ENCODE measurements at places on chromosomes 12 and 14.

DNA sequence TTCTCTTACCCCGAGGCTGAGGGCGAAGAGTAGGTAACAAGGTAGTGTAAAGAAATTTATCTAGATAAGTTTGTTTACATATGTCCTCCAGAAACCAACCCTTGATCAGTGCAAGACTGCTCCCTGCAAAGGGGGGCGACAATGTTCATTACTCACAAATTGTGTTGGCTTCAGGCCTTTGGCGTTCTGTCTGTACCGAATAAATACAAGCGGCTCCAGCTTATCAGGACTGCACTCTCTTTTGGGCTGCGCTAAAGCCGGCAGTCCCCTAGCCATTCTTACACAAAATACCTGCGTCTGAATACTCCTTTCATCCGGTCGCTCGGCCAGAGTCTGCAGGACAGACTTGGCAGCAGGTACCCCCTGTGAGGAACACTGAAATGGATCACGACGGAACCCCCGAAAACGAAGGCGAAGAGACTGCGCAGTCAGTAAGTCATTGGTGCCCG lies 116.4 kb downstream of the PPHLN1 start:
- DNase-seq: no peak

DNA sequence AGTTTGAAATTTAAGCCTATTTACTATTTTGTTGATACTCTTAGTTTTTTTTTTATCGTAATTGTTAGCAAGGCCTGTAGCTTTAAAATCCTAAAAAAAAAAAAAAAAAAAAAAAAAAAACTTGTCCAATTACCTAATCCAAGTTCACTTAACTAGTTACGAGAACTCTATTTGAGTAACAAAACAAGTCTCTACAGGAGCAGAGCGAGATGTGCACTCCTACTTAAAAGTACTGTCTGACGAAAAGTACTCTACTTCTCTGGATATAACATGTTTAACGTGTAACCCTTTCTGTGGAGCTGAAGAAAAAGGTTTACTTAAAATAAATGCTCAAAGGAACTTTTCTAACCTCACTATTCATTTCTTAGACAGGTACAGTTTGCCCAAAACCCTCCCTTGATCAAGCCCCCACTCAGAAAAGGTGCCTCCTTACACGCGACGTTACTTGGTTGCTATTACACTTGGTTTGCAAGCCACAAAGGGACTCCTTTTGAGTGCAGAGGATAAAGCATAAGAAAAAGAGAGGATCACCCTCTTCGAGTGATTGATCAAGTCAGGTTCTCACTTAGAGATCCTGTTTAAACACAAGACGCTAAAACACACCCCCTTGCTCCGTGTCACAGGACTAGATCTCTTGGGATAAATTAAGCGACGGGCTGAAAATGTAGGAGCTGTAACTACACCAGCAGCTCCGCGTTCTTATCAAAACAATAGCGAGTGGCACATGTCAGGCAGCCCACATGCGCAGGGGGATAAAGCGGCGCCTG lies 2.2 kb downstream of the BAZ1A start:
- DNase-seq: no peak

DNA sequence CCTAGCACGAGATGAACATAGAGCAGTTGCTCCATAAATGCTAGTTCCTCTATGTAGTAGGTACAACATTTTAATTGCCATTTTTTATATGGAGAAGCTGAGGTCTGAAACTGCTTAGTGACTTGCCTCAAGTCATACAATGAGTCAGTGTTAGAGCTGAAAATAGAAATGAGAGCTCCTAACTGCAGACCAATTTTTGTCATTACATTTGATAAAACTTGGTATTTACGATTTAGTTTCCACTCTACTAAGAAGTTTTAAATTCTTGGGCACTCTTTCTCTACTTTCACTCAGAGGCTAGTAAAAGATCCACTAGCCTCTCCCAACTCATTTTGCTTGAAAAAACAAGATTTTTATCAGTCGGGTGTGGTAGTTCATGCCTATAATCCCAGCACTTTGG lies 8.1 kb upstream of the TMED10 start:
- DNase-seq: no peak

GRCh38 chr14:57573173-57573572 lies 79.5 kb upstream of the CCDC198 start:
- no peak for DNase-seq

DNA sequence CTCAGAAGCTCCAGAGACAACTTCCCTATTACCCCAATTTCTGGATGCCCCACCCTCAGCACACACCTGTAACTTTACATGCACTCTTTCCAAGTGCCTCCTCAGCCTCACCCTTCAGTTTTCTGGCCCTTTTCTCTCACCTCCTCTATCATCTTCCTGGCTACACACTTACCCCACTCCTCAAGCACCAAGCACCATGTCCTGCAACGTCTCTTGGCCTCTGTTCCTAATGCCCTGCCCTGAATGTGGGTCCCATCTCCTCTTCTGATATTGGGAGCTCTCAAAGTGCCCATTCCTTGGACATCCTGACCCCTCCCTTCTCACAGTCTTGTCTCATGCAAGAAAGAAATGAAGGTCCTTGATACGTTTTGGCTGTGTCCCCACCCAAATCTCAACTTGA lies 1.2 kb downstream of the KRT72 start:
- no peak for DNase-seq

GRCh38 chr14:75861161-75861621 lies 120.6 kb downstream of the TGFB3 start:
- no peak for DNase-seq

- no peak for DNase-seq
These were observed 396.1 kb downstream of the TMTC2 start for GRCh38 chr12:83082690-83083276.

GRCh38 chr14:96637521-96637920 lies 135.3 kb downstream of the PAPOLA start:
- DNase-seq: no peak

- DNase-seq: no peak
These were observed 58.0 kb downstream of the TMTC1 start for GRCh38 chr12:29725587-29726320.

DNA sequence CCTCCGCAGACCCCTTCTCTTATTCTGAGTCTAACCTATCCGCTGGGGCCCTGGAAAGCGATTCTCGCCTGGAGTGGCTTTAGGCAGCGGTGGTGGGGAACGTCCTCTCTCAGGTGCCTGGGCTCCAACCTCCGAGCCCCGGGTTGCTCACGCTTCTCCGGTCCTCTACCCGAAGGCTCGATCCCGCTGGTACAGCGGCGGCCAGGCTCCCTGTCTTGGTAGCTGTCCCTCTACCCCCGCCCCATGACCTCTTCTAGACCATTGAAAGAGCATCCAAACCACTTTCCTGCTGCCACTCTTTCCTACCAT lies 505 bp upstream of the HEBP1 start:
- DNase-seq: no peak

- no peak for DNase-seq
These were observed 59.5 kb downstream of the SLC4A8 start for GRCh38 chr12:51484119-51484518.

GRCh38 chr14:24798911-24799462 lies 165.0 kb upstream of the GZMB start:
- DNase-seq: no peak

DNA sequence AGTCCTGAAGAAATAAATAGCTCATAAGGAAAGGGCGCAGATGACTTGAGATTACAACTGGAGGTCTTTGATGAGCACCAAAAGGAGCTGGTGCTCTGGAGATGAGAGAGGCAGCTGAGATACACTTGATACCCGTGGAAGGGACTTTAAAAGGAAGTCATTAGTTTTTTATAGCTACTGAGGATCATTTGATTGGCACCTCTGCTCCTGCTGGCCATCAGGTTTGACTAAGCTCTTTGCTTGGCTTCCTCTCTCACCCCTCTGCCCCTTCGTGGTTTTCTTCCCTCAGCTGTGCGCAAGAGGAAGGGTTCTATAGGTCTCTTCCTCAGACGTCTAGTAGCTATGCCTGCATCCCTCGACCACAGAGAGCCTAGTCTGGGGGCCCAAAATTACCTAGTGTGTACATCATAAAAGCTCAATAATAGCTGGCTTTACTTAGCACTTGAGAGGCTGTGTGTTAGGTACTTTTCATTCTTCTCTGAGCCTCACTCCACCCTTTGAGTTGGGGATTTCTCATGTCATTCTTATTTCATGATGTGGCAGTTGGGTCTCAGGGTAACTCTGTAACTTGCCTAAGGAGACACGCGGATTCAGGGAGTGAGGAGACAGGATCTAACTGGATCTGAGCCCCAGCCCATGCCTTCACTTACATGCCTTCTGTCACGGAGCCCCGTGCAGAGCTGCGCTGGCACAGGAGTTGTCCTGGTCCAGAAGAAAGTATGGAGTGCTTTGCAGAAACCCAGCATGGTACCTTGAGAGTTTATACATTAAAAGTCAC lies 68.4 kb upstream of the ASPG start:
- DNase-seq: no peak

DNA sequence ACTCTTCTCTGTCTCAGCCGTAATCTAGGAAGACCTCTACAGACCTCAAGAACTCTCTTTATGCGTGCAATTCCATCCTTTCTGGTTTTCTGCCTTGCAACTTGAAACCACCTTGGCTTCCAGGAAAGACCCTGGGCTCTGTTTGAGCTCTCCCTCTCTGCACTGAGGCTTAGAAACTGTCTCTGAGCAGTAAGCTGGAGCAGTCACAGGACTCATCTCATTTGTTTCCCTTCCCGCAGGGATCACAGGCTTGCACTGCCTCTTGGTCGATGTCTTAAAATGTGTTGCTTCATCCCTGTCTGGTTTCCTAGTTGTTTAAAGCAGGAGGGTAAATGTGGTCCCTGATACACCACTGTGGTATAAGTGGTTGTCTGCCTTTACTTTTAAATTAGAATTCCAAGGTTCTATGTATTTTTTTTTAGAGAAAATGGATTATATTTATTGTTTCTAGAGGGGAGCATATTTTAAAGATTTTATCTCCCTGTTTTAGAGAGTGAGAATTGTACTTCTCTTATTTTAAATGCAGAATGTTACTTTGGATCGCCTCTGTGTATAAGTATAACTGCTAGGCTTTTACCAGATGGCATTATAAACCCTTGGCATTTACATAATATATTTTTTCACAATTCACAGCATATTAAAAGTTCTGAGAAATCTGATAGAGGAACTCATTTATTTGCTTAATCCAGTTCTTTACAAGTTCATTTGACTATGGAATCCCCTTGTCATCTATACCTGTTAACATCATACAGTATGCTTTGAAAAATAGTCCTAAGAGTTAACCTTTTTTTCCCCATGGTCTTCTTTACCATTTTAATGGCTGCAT lies 26.4 kb downstream of the EID3 start:
- no peak for DNase-seq

DNA sequence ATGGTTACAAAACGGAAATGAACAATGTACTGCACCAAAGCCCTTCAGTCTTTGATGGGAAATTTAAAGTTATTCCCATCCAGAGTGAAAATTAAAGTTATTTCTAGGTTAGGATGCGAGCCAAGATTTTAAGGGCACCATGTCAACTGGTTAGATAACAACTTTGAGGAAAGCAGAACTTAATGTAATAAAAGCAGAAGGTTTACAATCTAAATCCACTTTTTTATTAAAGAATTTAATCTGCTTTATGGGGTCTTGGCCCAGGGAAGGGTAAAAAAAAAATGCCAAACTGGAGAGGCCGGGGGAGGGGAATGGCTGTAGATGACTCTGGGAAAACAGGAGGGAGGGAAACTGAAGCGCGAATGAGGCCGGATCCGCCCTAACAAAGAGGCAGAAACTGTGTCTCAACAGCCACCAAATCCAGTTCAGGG lies 108.2 kb upstream of the ATF7IP start:
- DNase-seq: no peak

DNA sequence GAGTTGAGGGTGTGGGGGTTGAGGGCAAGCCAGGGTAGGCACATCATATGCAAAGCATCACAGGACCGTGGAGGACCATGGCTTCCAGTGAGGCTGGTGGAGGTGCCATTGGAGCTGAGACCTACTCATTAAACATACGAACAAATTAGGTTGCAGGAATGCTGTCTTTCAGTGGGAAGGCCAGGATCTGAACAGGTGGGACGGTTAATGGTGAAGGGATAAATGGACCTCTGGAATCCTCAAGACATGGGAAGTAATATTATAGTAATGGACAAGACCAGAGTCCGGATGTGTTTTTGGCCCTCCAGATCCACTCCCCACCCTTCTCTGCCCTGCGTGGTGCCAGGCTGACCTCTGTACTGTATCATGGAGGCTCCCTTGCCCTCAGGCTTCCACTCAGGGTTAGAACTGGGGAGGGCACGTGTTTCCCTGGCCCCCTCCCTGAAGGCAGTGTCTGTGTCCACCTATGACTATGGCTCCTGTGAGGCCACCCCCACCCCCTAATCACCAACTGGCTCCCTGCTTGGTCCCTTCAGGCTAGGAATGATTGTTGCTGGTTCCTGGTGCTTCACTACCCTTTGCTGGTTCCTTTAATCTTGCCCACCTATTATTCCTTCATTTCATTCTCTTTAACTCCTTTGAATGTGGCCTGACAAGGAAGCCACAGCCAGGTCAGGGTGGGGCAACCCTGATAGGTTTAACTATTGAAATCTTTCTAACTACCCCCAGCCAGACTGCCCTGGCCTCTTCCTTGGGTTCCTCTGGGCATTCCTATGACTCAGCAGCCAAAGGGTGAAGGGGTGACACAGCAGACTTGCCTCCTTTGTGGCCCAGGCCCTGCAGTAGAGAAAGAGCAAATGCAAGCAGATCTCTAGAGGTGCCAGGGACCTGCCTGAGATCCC lies 10.7 kb downstream of the DHRS2 start:
- DNase-seq: no peak

DNA sequence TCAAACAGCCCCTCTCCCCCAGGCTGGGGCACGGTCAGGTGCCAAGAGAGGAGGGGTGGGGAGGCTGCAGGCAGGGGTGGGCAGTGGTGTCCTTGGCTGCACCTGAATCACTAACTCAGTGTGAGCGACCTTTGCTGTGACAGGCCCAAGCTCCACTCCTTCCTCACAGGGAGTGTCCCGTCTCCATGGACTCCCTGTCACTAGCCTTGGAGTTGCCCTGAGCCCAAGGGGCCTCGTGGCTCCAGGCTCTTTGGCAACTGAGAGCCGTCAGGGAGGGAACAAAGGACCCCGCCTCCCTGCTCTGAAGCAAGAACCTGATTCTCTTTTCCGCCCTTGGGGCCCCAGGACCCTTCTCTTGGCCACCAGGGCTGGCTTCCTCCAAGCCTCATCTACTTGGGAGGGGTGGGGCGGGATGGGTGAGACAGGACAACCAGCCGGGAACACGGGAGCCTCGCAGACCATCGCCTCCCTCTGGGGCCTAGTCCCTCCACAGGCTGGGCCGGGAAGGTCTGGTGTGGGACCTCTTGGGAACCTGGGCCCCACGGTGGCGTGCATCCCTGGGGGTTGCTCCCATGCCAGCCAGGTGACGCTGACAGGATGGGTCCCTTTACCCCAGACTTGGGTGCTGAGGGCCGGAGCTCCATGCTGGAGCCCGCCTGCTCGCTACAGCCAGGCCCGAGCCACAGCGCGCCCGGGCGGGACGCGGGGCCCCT lies 935 bp upstream of the ADSS1 start:
- no peak for DNase-seq

- DNase-seq: no peak
These were observed 137.9 kb downstream of the NRXN3 start for GRCh38 chr14:78308079-78308478.

Measured in fibroblast of skin of left quadriceps (primary cell).